Activated naive CD8-positive, alpha-beta T cell treated with anti-CD3 and anti-CD28 coated beads, Interleukin-2, amount 10 ng/mL, durations not matched to agents 7 days and 5 days (primary cell): ENCODE measurements at places on chromosomes 6 and 20. TPM values are rescaled to one million over a fixed set of nuclear protein-coding genes. Genes with fewer than 3 reads are reported as not detected.

- H3K27ac ChIP-seq: no peak overlapping the region
- H3K36me3 ChIP-seq: peaks cover 5% of the 10 kb centered on the region
- no peak for DNase-seq
- H3K4me3 ChIP-seq: no peak overlapping the region
- peaks cover 37% of the 10 kb centered on the region for H3K4me1 ChIP-seq
These were observed 267.4 kb upstream of the TAB2 start for GRCh38 chr6:149050160-149050559.

DNA sequence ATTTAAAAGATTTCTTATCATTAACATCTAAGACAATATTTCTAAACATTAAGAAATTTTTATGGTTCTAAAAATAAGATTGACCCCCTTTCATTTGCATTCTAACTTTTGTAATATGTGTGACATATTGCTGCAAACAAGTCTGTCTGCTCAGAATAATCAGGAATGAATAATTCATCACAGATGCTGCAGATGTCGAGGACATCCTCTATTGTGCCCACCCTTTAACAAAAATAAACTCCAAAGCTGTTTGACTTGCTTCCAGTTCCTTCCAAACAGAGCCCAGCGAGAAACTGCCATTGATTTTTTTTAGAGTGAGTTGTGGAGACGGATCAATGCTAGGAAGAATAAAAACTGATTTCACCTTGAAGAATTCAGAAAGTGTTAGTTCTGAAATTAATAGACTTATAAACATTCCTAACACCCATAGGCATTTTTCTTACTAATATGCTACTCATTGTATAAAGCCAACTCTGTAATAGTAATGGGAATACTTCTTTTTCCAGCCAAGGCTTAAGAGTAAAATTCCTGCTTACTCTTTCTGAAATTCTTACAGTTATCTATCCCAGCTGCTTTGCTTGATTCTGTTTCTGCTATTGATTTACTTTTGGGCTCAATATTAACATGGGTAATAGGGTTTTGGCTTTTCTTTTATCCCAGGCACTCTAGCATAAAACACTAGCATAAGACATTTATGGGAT lies 244.8 kb upstream of the FAM83B start:
- no peaks in the 10 kb centered on the region for H3K27me3 ChIP-seq
- no peaks in the 10 kb centered on the region for H3K36me3 ChIP-seq
- H3K4me3 ChIP-seq: no peak overlapping the region
- DNase-seq: no peak

DNA sequence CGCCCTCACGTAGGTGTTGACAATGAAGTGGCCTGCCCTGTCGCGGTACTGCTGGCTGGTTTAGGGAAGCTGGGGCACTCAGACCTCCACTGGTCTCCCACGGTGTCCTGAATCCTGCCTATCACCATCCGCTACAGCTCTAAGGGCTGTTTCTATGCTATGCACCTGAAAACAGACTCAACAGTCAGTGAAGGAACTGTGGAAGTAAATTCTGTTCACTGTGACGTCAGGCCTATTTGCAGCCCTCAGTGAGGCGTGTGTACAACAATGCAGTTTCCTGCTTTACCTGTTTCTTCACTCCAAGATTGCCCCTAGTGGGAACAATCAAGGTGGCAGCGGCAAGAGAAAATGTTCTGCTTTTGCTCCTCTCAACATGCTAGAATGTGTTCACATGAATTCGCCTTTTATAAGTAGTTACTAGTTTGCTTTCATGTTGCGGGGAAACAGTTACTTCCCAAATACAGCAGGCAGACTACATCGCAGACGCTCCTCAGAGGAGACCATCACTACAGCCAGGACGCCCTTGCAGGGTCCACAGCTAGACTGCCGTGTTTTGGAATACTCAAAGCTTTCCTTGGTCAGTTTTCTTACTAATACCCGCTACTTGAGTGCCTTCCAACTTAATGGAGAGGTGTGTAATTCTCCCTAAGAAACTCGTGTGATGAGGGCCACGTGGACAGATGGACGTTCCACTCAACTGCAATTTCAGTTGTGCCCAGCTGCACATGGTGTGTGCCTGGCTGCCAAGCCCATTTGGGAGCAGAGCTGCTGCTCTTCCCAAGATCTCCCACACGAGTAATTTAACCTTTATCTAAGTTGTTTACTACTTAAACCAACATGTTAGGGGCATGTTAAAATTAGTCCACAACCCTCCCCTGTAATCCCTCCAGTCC lies 25.4 kb downstream of the DIDO1 start:
- H3K4me3 ChIP-seq: no peak overlapping the region
- no peak for DNase-seq
- H3K36me3 ChIP-seq: peaks cover 13% of the 10 kb centered on the region
- peaks cover 39% of the 10 kb centered on the region for H3K4me1 ChIP-seq

- H3K36me3 ChIP-seq: no peaks in the 10 kb centered on the region
- H3K4me1 ChIP-seq: no peaks in the 10 kb centered on the region
- no peak overlapping the region for H3K4me3 ChIP-seq
These were observed 288.0 kb downstream of the DOK5 start for GRCh38 chr20:54763366-54763765.

- H3K4me3 ChIP-seq: no peak overlapping the region
- peaks cover 12% of the 10 kb centered on the region for H3K36me3 ChIP-seq
- no peak overlapping the region for H3K27ac ChIP-seq
- DNase-seq: no peak
- H3K4me1 ChIP-seq: peaks cover 6% of the 10 kb centered on the region
These were observed 76.1 kb downstream of the SCAND1 start for GRCh38 chr20:35878113-35878625.

DNA sequence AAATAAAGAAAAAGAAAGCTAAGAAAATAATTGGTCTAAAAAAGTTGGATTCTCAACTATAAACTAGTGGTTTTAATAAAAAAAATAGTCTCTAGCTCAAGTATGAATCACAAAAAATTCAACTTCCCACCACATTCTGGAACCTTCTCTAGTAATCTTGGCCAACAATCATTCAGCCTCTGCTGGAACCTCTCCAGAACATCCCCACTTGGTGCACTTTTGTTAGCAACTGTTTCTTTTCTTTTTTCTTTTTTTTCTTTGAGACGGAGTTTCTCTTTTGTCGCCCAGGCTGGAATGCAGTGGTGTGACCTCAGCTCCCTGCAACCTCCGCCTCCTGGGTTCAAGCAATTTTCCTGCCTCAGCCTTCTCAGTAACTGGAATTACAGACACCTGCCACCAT lies 35.7 kb downstream of the TXLNB start:
- no peak for DNase-seq
- H3K4me1 ChIP-seq: peaks cover 11% of the 10 kb centered on the region
- H3K4me3 ChIP-seq: no peak overlapping the region
- H3K36me3 ChIP-seq: no peaks in the 10 kb centered on the region
- H3K27me3 ChIP-seq: no peaks in the 10 kb centered on the region

DNA sequence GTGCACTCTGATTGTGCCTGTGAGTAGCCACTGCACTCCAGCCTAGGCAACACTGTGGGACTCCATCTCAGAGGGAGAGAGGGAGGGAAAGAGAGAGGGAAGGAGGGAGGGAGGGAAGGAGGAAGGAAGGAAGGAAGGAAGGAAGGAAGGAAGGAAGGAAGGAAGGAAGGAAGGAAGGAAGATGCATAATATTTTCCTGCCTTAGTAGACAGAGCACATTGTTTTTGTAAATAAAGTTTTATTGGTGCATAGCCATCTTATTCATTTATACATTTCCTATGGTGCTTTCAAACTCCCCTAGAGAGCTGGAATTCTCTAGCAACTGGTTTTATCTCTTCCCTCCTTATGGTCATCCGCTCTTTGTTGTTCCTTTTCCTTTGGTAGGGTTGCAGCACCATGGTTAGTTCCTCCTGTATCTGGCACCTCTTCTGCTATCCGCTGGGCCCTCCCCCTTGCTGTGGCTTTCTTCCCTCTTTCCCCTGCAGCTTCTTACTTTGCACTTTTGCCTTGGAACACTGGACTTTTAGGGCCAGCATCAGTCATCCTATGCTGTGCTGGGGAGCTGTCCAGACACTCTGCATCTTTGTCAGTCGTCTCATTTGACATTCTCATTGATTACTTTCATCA lies 20.2 kb downstream of the GPR6 start:
- H3K4me1 ChIP-seq: no peaks in the 10 kb centered on the region
- no peaks in the 10 kb centered on the region for H3K36me3 ChIP-seq
- no peak overlapping the region for H3K27ac ChIP-seq
- no peak overlapping the region for H3K4me3 ChIP-seq
- H3K27me3 ChIP-seq: peaks cover 17% of the 10 kb centered on the region

DNA sequence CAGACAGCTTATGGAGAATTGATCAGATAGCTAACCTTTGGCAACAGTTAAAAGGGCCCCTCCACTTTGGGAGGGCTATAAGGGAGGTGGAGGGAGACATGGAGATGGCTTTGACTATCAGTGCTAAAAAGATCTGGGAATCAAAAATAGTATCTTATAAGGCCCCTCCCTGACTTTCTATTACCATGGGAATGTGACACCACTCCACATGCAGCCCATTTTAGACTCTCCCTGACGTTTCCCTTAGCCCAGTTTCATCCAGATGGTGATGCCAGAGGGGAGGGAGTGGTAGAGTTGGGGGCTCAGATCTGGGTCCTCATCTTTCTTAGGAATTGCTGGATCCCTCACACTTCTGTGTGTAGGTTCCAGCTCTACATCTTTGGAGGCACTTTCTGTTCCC lies 200.0 kb upstream of the DTNBP1 start:
- no peak overlapping the region for H3K4me3 ChIP-seq
- no peak overlapping the region for H3K27ac ChIP-seq
- DNase-seq: no peak
- H3K27me3 ChIP-seq: peaks cover 16% of the 10 kb centered on the region
- no peaks in the 10 kb centered on the region for H3K4me1 ChIP-seq

DNA sequence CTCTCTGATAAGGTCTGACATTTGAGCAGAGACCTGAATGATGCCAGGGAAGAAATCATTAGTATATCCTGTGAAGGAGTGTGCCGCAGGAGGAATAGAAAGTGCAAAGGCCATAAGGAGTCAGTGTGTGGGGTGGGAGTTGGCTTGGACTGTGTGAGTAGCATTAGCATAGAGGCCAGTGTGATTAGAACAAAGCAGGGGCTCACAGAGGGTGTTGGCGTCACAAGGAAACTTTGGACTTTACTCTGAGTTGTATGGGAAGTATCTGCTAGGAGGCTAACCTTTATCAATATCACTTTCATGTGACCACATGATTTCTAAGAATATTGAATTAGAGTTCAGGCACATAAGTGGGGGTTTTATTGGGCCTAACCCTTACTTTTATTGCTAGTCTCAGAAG lies 12.1 kb downstream of the TMEM200A start:
- no peak for DNase-seq
- peaks cover 21% of the 10 kb centered on the region for H3K4me1 ChIP-seq
- no peak overlapping the region for H3K27ac ChIP-seq
- H3K4me3 ChIP-seq: no peak overlapping the region

- H3K4me1 ChIP-seq: peaks cover 4% of the 10 kb centered on the region
- no peak for DNase-seq
- peaks cover 2% of the 10 kb centered on the region for H3K27me3 ChIP-seq
These were observed 42.4 kb upstream of the SIRT5 start for GRCh38 chr6:13531956-13532355.

GRCh38 chr6:29641430-29642148 lies 8.6 kb upstream of the GABBR1 start:
- no peaks in the 10 kb centered on the region for H3K36me3 ChIP-seq
- peak overlapping the region; percentile 74 for H3K27ac ChIP-seq
- H3K4me1 ChIP-seq: peaks cover 5% of the 10 kb centered on the region
- no peaks in the 10 kb centered on the region for H3K27me3 ChIP-seq
- no peak for DNase-seq

DNA sequence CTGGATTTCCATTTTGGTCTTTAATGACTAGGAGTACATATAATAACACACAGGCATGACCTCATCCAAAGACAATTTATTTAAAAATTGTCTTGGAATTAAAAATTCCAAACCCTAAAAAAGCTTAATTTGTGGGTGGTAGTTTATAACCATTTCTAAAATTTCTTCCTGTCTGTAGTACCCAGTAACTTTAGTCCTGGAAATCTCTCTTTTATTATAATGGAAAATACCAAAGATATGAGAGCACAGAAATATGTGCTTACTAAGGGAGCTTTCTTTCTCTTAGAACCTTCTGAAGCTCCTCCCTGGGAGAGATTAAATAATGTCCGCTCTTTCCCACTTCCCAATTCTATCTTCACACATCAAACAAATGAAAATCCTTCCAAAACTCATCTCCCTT lies 70.5 kb upstream of the PRL start:
- H3K4me3 ChIP-seq: no peak overlapping the region
- no peaks in the 10 kb centered on the region for H3K4me1 ChIP-seq
- DNase-seq: no peak
- no peaks in the 10 kb centered on the region for H3K36me3 ChIP-seq
- H3K27ac ChIP-seq: no peak overlapping the region

DNA sequence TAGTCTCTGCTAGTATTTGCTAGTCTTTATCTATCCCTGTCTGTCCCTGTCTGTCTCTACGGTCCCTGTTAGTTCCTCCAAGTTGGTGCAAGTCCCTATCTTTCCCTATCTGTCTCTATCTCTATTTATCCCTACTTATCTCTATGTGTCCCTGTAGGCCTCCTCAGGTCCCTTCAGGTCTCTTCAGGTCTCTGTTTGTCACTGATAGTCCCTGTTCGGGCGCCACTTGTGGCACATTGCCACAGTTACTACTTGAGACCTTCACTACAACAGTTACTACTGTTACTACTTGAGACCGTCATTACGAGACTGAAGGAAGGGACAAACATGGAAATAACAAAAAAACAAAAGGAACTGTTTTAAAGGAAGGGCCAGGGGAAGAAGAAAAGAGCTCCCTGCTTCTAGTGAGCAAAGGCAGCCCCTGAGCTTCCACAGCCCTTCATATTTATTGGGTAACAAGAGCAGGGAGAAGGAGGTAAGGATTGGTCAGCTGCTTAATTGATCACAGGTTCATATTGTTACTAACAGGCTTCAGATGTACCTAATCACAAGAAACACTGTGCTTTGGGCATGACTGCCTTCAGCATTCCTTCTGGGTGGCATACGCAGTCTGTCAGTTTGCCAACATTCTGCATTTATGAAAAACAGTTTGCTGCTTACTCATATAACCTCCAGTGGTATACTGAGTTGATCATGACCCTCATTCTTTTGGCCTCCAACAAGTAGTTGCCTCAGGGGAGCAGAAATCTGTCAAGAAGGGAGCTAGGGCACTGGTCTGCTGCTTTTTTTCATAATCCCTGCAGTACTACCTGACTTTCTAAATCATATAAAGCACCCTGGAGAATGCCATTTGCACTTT lies 8.4 kb downstream of the EPB41L2 start:
- no peak overlapping the region for H3K27ac ChIP-seq
- peaks cover 1% of the 10 kb centered on the region for H3K4me1 ChIP-seq
- no peak overlapping the region for H3K4me3 ChIP-seq

The FAM120B gene
- 34.9 TPM for total RNA-seq

The SLC22A23 gene
- total RNA-seq: 0.82 TPM

The NHLRC1 gene
- total RNA-seq: 0.64 TPM

The VSX1 gene
- not detected for total RNA-seq

The BANF2 gene
- not detected for total RNA-seq

The C4B gene
- 5.7 TPM for total RNA-seq
